NT2/D1 (cell line): ENCODE measurements at places on chromosomes 5 and 9.
A peak's percentile ranks its signal among the peaks of the same experiment; 100 is the strongest.

- no peak for DNase-seq
Observed at GRCh38 chr5:35009657-35010056, 38.1 kb downstream of the AGXT2 start.

DNA sequence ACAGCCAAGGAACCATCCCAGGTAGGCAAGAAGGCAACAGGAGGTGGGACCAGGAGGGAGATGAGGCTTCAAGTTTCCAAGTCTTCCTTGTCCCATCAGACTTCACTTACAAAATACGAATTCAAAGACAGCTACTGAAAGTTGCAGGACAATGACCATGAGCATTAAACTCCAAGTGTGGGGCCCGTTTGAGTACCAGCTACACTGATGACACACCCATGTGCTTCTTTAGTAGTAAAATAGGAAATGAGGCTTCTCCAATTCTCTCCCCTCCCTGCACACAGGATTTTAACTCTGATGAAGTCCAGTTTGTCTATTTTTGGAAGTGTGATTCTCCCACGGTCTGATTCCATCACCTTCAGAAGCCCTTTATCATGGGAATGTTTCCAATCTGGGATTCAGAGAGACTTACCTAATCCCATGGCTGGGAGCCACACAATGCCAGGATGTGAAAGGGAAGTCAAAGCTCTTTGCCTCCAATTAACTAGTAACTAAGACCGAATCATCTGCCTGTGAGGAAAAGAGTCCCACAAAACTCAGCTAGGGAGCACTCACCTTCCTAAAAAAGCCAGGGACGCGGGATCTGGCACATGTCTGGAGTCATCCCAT is 222.8 kb upstream of the MSX2 start:
- DNase-seq, result no peak

- DNase-seq, result no peak
Observed at GRCh38 chr9:121280715-121281613, 13.0 kb downstream of the GSN start.

GRCh38 chr5:92800365-92800764 is 780.7 kb downstream of the NR2F1-AS1 start:
- no peak for DNase-seq

DNA sequence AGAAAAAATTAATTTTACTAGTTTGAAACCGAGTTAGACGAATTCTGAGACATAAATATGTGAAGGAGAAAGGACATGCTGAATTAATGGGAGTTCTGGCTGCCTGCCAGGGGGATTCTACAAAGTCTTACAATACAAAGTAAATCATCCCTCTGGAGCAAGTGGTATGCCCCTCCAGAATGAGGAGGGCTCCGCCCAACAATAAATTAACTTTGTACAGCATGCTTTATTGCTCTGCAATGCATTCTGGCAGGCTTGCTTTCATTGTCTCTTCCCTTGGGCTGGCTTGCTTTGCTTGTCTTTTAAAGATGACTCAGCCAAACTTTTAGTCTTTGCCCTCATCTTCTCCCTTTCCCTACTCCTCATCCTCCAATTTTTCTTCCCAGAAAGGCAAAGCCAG is 11.7 kb upstream of the PCDHB1 start:
- no peak for DNase-seq

DNA sequence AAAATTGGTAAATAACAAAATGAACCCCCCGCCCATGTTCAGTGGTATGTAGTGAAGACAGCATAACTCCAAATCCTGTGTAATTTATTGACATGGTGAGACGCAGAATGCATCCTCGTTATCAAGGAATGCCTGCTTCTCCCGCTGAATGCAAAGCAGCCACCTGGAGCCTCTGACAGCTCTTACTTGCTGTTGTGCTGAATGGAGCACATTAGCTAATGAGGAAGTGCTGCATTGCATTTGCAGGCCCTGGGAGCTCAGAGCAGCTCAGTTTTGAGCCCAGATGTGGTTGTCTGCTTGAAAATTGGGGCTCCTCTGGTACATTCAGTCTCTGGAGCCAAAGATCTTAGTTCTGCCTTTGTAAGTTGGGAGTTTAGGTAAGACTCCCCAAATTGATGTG is 28.9 kb downstream of the PLAC8L1 start:
- DNase-seq, result no peak

DNA sequence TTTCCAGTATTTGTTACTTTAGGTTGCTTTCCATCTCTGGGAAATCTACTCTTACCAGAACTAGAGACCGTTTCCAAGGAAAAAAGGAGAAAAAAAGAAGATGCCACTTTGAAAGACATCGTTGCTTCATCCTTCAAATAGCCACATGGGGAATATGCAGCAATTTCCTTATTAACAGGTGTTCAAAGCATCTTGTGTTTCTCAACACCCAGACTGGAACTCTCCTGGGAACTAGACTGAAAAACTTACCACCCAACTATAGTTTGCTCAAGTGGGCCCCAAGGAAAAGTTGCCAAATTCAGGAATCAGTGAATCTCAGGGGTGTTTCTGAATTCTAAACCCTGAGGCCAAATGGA is 80.0 kb upstream of the JAK2 start:
- DNase-seq, result no peak

DNA sequence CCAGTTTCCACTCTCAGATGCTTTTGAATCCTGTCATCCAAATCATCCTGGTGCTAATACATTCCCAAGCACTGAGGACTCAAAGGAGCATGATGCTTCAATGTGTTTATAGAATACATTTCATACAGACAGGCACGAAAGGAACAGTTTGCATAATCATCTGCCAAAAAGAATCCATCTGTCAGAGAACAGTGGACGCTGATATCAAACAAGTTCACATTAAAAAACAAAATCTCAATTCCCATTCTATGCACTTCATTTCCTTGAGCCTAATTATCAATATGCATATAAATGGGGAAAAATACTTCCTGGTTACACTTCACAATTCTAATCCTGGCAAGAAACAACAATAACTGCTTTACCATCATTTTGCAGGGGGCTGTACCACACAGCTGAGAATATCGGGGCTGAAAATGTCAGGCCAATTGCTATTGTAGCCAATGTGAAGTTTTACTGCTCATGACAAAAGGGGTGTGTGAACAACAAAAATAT is 125.5 kb upstream of the FAM174A start:
- DNase-seq, result no peak

- DNase-seq, result no peak
Observed at GRCh38 chr5:165325221-165325620, 1819.8 kb downstream of the MAT2B start.

GRCh38 chr9:124707666-124708065 is 63.4 kb downstream of the NR6A1 start:
- no peak for DNase-seq

DNA sequence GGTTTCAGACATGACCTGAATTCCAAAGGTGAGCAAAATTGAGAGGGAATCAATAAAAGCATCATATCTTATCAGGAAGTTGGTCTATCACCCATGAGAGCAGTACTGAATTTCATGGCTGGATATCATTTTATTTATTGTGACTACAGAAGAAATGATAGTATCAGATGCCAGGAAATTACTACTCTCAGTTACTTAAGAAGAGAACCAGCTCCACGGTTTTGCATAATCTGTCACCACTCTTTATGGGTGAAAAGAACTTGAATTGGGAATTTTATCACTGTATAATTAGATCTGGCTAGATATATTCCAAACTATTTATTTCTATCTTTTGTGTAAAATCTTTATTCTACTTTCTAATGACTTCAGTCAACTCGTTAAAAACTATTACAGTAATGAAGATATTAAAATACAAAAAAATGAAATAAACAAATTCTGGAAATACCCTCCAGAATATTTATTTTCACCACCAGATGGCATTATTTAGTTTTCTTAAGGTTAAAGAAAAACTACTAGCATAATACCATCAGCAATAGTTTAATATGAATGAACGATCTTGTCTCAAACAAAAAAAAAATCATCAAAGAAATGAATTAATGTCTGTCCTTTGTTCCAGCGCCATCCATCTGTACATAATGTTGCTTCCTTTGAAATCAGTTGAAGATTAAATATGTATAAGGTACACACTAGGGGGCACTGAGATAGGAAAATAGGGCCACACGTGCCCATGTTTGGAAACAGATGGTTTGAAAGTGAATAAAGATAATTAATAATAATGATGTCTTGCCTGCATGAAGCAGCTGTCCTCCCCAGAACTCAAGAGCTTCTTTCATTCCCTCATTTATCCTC is 84.7 kb upstream of the SLCO6A1 start:
- DNase-seq, result no peak

DNA sequence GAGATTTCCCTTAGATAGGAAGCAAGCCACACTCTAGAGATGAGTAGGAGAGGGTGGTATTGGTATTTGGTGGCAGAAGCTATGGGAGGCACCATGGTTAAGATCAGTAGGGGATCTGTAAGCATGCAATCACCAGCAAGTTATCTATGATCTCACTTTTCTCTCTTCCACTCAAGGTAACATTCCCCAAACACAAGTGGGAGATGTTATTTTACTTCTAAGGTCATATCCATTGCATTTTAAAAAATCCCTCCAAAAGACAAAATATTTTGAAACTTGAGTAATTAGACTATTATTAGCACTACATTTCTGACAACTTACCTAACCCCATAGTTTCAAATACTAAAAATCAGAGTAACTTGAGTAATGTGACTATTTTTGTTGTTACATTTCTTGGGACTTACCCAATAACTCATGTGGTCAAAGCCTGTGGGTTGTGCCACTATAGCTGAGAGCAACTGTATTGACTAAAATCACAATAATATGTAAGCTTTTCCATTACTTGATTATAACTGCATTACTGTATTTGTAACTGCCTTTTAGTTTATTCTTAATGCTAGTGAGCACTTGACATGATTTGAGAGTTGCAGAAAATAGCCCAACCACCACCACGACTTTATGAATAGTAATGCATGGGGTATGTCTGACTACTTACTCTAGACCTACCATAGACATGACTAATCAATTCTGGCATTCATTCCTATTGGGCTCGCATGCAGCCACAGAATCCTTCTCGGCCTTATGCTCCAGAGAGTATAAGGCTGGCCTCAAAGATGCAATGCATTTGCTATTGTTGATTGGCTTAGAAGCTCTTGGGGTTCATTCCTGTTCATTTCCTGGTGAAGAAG is 264.7 kb downstream of the TRIM32 start:
- DNase-seq, result no peak

DNA sequence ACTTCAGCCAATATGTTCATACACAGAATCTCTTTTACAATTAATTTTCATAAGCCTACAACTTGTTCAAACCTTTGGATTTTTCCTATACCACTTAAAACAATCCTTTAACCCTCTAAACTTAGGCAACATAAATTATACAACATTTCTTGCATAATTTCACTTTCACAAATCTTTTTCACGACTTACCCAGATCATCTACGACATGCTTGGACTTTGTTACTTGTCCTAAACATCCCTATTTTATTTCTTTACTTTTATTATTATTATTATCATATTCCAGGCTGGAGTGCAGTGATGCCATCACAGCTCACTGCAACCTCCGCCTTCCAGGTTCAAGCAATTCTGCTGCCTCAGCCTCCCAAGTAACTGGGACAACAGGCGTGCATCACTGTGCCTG is 68.0 kb downstream of the CACNA1B start:
- no peak for DNase-seq

DNA sequence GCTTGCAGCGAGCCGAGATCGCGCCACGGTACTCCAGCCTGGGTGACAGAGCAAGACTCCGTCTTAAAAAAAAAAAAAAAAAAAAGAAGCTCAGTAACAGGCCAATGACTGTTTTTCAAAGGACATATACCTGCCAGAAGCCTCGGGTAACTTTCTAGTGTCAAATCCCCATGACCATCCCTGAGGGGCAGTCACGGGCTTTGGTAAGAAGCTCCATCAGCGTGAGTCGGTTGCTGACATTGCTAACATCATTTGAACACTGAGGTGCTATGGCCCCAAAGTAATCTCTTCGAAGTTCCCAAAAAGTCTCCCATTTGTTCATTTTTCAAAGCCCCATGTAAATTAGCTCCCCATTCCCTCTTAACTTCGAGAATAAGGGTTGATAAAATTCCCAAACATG is 11.6 kb downstream of the NAIP start:
- no peak for DNase-seq

- no peak for DNase-seq
Observed at GRCh38 chr9:690517-691111, 150.9 kb upstream of the DMRT1 start.

DNA sequence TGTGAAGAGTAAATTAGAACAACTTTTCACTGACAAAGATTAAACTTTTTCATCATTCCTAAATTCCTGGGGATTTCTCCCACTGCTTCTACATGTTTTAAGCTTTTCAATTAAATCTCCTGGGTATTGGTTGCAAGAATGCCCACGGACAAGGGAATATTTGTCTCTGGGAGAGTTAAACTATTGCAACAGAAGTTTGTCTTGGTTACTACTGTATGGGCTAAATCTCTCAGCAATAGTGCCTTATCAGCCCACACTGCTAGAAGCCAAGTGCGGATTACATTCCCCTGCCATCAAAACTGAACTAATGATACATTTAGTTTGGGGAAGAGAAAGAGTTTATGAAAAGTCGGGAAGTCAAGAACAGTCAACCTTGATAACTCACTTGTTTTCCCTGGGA is 528.2 kb upstream of the C9orf72 start:
- DNase-seq, result no peak

GRCh38 chr5:154937718-154938466 is at the start of gene GEMIN5:
TSS of gene GEMIN5 (minus strand) at chr5:154938211. CDS start at chr5:154938133, 78 bp downstream.
- DNase-seq, result peak; percentile 80

GRCh38 chr5:77210091-77210963 is at the start of gene PDE8B:
TSS of gene PDE8B (plus strand) at chr5:77210680. CDS start at chr5:77210926, 246 bp downstream.
- DNase-seq, result no peak

DNA sequence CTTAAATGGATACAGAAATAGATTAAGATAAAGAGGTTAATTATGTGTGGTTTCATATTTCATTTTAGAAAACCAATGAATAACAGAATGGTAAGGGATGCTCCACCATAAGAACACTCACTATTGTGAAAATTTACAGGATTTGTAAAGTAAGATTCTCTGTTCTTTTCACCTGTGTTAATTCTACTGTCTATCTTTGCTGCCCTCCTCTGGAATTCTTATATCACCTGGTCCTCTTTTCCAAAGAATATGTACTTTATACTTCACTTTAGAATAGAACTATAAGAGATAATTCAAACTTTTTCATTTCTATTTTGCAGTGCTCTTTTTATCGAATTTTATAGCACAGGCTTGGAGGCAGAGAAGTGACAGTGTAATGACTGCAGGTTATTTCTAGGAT is 213.4 kb downstream of the LURAP1L start:
- no peak for DNase-seq

- DNase-seq, result no peak
Observed at GRCh38 chr9:14427419-14427818, 113.5 kb upstream of the NFIB start.

GRCh38 chr9:123239726-123240125 is 28.7 kb downstream of the STRBP start:
- no peak for DNase-seq

GRCh38 chr9:33885948-33886347 is 69.0 kb downstream of the UBE2R2 start:
- no peak for DNase-seq
